ENCODE measurements at places on chromosomes 2 and 18.

GRCh38 chr2:130728007-130728454 is 839 bp upstream of the GPR148 start:
- DNase-seq = no peak

GRCh38 chr2:119608553-119608952 is 64.3 kb downstream of the CFAP221 start:
- no peak for DNase-seq

- no peak for DNase-seq
Observed at GRCh38 chr18:36296650-36297416, 680 bp upstream of the FHOD3 start.

DNA sequence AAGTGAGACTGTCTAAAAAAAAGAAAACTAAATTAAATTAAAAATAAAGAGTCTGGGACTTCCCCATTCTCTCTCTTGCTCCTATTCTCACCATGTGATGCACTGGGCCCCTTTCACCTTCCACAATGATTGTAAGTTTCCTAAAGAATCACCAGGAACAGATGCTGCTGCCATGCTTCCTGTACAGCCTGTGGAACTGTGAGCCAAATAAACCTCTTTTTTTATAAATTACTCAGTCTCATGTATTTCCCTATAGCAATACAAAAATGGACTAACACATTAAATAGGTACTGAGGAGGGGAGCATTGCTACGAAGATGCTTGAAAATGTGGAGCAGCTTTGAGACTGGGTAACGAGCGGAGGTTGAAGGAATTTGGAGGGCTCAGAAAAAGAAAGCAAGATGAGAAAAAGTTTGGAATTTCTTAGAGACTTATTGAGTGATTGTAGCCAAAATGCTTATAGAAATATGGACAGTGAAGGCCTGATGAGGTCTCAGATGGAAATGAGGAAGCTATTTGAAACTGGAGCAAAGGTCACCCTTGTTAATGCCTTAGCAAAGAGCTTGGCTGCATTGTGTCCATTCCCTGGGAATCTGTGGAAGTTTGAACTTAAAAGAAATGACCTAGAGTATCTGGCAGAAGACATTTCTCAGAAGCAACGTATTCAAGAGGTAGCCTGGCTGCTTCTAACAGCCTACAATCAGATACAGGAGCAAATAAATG is 128.7 kb downstream of the EIPR1 start:
- no peak for DNase-seq

DNA sequence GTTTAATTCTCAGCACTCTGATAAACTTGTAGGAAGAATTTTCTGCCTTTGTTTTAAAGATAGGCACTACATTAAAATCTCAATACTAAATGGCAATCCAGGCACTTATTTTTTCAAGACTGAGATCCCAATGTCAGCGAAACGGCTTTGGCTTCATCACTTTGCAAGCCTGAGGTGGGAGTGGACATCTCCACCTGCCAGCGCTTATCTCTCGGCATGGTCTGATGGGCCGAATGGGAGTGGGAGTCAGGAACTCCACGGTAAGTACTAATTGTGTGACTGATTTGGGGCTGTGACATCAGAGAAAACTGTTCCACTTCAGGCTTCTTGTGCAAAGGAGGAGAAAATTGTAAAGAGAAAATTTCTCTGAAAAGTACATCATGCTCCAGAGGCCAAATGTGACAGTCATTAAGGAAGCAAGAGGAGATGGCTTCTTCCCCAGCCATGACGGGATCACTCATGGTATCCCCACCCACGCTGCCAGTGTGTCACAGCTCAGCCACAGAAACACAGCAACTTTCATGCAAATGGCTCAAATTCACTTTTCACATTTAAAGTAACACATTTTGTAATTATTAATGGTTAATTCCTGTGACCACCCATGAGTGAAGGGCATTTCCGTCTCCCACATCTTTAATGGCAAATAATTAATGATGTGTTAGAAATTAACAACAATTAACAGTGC is 385.5 kb upstream of the HNRNPA3 start:
- no peak for DNase-seq

- DNase-seq = no peak
Observed at GRCh38 chr18:48638896-48639771, 100.3 kb downstream of the CTIF start.

DNA sequence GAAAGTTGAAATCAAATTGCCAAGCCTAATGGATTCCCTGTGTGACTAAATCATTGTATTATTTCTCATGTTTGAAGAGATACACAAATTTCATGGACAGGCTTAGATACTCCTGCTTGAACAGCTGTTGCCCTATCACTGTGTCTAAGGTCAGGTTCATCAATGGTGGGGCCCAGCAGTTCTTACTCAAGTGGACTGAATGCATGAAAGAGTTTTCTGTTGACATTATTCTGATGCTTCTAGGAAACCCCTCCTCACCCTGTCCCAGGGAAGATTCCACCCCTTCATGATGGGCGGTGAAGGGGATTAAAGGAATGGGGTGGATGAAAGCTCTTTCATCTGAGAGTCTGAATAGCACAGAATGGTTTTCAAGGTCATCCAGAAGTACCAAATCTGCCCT is 148.8 kb downstream of the INO80D start:
- DNase-seq = no peak

- no peak for DNase-seq
Observed at GRCh38 chr2:223357076-223357475, 245.1 kb downstream of the SCG2 start.

DNA sequence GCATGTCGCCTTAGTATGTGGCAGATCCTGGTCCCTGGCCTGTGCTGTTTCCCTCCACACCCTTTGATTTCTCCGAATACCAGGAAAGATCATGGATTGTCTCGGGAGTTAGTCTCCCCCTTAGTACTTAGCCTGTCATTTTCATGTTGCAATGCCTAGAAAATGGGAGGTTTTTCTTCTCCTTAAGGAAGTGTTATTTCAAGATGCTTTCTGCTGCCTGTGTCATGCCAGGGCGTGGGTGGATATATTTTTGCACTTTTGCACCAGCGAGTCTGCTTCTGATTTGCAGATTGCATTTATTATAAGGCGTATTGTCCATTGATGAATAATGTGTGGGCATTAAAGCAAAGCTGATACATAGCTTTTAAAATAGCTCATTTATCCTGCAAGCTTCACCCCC is 223.5 kb downstream of the NEDD4L start:
- DNase-seq = no peak

DNA sequence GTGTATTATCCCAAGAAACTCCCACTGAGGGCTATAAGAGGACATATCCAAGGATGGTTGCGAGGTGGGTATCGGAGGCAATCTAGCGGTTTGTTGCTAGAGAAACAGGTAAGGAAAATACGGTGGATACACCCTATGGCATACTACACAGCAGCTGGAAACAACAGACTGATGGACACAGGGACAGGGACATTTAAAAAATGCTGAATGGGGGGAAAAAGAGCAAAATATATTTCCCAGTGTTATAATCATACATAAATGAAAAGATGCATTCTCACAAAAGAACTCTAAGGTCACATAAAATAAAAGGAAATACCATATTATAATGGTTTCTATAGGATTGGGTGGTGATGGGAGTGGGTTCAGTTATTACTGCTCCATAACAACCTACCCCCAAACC is 95.9 kb downstream of the SMC6 start:
- no peak for DNase-seq

- no peak for DNase-seq
Observed at GRCh38 chr2:187138265-187138664, 289.3 kb upstream of the ZSWIM2 start.

DNA sequence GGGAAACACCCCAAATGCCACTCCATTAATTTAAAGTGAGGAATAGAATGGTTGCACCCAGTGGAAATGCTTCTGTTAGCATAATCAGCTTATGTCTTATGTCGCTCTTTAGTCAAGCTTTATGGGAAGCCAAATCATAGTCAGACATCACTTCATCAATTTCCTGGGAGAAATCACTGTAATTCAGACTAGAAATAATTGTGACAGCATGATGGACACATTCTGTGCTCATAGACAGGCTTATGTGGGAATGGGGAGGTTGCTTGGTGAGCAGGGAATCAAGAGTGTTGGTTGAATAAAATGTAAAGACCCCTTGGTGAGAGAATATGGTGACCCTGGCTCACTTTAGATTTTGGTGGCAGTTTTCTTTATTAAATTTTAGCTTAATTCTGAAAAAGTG is 174.0 kb downstream of the CTNNA2 start:
- no peak for DNase-seq

- no peak for DNase-seq
Observed at GRCh38 chr2:168030862-168031624, 216.4 kb downstream of the STK39 start.

DNA sequence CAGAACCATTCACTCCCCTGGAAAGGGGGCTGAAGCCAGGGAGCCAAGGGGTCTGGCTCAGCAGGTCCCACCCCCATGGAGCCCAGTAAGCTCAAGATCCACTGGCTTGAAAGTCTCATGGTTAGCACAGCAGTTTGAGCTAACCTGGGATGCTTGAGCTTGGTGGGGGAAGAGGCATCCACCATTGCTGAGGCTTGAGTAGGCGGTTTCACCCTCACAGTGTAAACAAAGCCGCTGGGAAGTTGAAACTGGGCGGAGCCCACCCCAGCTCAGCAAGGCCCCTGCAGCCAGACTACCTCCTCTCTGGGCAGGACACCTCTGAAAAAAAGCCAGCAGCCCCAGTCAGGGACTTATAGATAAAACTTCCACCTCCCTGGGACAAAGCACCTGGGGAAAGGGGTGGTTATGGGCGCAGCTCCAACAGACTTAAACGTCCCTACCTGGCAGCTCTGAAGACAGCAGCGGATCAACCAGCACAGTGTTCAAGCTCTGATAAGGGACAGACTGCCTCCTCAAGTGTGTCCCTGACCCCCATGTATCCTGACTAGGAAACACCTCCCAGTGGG is 14.7 kb upstream of the TTC32 start:
- no peak for DNase-seq

- no peak for DNase-seq
Observed at GRCh38 chr2:134123332-134123731, 130.5 kb upstream of the MGAT5 start.

GRCh38 chr2:71756280-71756906 is 303.0 kb downstream of the DYSF start:
- no peak for DNase-seq

- no peak for DNase-seq
Observed at GRCh38 chr2:20430461-20431300, 16.2 kb upstream of the RHOB start.

DNA sequence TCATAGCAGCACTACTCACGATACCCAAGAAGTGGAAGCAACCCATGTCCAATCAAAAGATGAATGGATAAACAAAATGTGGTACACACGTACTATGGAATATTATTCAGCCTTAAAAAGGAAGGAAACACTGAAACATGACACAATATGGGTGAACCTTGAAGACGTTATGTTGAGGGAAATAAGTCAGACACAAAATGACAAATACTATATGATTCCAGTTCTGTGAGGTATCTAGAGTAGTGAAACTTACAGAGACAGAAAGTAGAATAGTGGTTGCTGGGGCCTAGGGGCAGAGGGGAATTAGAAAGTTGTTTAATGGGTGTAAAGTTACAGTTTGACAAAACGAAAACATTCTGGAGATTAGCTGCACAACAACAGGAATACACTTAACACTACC is 24.7 kb downstream of the TLK1 start:
- DNase-seq = no peak

- DNase-seq = no peak
Observed at GRCh38 chr2:241959751-241960269, 90.3 kb downstream of the RTP5 start.

DNA sequence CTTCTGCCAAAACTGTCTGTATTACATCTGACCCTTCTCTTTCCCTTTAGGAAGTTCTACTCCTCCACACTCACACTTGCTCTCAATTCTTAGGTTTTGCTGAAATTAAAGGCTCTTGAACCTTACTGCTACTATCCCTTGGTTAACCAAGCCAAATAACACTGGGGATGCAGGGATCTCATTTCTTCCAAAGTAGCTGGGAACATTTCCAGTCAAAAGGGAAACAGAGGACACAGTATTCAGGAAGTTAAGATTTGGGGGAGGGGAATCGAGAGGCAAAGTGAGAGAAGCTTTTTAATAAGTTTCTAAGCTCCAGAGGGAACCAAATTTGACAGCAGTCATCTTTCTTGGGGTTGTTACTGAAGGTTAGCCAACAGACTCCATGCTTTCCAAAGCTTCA is 6.2 kb downstream of the SEPTIN2 start:
- no peak for DNase-seq

DNA sequence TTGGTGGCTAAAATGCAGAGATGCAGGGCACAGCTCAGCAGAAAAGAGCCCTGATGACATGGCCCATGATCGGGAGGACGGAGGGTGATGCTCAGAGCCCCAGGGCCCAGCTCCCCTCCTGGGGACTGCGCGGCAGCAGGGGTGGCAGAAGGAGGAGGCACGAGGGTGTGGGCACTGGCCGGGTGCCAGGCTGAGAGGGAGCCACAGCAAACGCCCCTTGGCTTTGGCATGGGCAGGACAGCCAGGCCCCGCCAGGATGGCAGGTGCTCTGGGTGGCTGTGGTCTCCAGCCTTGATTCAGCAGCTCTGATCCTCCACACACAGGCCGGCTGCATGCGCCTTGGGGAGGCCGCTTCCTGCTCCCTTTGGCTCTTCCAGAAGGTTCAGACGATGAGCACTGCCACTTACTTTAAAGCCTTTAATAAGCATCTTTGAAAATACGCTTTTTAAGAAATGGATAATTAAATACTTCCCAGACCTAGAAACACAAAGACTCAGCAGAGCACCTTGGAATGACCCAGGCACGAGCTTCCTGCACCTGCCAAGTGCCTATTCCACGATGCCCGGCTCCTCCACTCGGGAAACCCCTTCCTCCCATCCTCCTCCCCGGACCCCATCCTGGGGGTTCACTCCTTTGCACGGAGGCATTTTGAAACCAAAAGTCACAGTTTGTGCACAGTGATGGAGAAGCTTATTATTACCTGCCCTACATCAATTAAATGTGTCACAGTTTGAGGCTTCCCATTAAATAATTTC is 78.5 kb upstream of the SNTG2 start:
- no peak for DNase-seq

GRCh38 chr2:111119822-111120252 is 877 bp upstream of the BCL2L11 start:
- DNase-seq = no peak

DNA sequence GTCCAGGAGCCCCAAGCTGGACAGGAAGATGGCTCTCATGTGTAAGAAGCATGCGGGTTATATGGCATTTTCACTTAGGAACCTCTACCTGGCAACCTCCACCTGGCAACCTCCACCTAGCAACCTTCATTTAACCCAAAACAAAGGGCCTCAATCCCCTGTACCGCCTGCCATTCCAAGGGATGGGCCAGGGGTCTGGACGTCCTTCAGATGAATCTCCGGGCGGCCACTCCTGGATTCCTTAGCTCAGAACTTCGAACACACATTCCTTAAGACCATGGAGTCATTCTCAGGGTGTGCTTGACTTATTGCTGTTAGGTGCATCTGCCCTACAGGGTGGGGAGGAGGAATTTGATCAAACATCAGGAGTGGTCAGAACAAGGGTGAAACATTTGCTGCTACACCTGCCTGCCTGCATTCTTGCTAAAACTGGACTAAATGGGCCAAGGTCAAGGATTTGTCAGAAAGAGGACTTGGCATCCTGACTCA is 277.6 kb downstream of the PHLPP1 start:
- DNase-seq = no peak

GRCh38 chr2:64601034-64601754 is 52.5 kb downstream of the SERTAD2 start:
- DNase-seq = no peak
